ENCODE measurements at places on chromosomes 12 and 14.

DNA sequence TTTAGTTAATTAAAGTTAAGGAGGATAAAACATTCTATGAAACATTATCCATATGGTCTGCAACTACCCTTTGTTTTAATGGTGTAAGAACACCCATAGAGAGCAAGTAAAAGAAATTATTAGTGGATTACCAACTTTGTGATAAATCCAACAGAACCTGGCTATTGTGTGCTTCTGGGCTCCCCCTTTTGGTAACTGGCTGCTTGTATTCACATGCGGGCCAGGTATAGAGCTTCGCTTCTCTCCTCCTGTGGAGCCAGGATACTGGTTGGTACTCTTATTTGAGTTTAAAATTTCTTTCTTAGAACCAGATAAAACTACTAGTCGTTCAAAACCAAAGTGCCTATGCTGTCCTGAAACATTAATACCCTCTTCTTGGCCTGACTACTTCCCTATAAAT lies 81.0 kb downstream of the PTPRR start:
- DNase-seq, result no peak

DNA sequence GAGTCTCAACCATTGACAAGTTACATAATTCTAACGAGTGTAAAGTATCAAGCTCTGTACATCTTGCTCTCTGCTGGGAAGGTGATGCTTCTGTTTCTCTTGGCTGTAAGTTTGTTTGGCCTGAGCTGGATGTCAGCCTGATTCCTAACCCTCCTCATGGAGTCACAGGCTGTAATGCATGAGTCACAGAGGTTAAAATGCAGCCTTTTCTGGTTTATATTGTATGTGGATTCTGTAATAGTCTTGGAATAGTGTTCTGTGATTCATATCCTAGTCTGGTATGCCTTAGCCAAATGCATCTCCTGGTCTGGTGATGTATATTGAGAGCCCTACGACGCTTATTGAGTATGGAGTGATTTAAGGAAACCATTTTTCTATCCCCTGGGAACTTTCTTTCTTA lies 104.5 kb upstream of the FRMD6 start:
- no peak for DNase-seq

- peak; percentile 69 for DNase-seq
Observed at GRCh38 chr14:81164167-81164774, 56.5 kb downstream of the GTF2A1 start.

DNA sequence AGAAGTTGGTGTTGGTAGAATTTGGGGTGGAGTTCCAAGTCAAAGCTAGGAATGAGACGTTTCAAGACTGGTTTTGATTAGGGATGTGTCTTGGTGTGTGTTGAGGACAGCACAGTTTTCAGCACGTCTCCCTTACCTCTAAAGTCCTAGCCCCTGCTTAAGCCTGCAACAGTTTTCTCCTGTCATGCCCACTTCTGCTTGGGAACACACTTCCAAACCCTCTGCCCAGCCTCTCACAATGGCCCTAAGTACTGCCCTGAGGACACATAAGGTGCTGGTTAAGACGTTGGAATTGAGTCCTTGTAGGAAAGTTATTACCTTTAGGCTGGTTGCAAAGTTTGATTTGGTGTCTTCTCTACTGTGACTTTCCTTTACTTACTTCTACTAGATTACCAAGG lies 710 bp upstream of the BMAL2 start:
- DNase-seq, result no peak

Data from activated CD8-positive, alpha-beta T cell treated with anti-CD3 and anti-CD28 coated beads, Interleukin-2, amount 10 ng/mL, durations not matched to agents 7 days and 5 days (primary cell).